ENCODE measurements at places on chromosomes 1 and 21.
A peak's percentile ranks its signal among the peaks of the same experiment; 100 is the strongest.

- DNase-seq = no peak
These were observed 15.3 kb downstream of the CFAP74 start for GRCh38 chr1:1988061-1988945.

- DNase-seq = no peak
These were observed 790 bp downstream of the DNAJC6 start for GRCh38 chr1:65310078-65310587.

GRCh38 chr1:35629051-35629450, 12.3 kb downstream of the PSMB2 start:
- no peak for DNase-seq

GRCh38 chr1:970973-971730, 4.9 kb downstream of the PLEKHN1 start:
- no peak for DNase-seq

- DNase-seq = no peak
These were observed 6.1 kb downstream of the DMRTB1 start for GRCh38 chr1:53465023-53465957.

DNA sequence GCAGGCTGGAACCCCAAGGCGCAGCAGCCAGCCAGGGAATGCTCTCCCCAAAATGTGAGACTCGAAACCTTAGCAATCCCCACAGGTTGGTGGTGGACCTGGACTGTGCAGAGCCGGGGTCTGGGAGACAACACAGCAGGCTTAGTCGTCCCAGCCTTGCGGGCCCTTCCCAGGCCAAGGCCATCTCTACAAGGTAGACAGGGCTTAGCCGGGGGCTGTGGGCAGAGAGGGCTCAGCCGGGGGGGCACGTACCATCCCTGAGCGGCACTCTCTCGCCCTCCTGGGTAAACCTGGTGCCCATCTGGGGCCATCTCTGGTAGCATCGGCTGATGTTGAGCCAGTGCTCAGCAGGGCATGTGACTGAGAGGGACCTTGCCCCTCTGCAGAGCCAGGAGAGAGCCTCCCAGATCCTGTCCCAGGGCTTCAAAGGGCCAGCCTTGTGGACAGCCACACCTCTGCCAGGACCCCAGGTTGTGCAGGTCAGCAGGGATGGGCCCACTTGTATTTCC, 2.2 kb upstream of the ACTRT2 start:
- DNase-seq = no peak

- DNase-seq = peak; percentile 37
These were observed 103.2 kb upstream of the JUN start for GRCh38 chr1:58887059-58887458.

- no peak for DNase-seq
These were observed 262.3 kb downstream of the FAF1 start for GRCh38 chr1:50697440-50698421.

DNA sequence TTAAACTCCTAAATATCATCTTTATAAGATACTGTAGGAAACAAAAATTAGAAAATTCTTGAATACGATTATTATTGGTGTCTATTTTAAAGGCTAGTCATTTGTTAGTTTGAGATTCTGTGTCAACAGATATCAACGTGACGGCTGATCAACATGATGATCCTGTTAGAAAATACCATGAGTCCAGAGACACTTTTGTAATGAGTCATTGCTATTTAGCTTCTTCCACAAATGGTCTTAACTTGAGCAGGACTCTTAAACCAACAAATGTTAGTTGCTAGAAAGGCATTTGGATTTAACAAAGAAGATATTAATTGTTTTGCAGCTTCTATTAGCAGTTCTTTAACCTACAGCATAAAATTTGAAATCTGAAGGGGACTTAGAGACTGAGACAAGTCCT, 131.2 kb downstream of the TGFB2 start:
- DNase-seq = no peak

DNA sequence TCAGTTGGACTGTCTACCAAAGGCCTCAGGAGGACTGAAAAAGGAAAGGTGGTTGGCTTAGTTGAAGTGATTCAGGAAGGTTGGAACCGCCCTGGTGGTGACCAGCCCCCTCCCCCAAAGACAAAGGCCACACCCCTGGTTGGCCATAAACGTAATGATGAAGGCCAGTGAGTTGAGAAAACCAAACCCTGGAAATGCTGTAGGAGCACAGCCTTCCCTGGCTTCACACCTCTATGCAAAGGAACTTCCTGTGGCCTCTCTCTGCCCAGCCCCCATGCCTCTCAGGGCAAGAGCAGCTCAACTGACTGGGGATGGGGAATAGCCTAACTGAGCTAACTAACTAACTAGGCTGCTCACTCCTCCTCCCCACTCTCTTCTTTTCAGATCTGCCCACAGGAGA, 90.4 kb downstream of the NPHP4 start:
- no peak for DNase-seq

DNA sequence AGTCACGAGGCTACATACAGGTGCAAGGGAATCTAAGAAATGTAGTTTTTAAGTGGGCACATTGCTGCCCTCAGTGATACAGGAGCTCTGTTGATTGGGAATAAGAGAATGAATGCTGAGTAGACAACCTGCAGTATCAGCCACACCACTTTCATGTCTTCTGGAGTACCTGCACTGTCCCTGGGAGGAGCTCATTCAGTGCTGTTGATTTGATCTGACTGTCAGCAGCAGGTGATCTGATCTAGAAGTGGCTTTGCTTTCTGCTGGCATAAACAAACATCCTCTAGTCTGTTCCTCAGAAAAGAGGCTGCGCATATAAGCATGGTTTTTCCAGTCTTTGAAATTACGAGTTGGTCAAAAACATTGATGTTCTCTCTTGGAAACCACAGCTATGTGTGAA, 35.5 kb upstream of the LRRC52 start:
- no peak for DNase-seq

GRCh38 chr1:219472596-219472995, 140.3 kb downstream of the ZC3H11B start:
- no peak for DNase-seq

- no peak for DNase-seq
These were observed 3.8 kb downstream of the NR0B2 start for GRCh38 chr1:26909951-26910342.

GRCh38 chr1:43564551-43565348, 34.1 kb downstream of the PTPRF start:
- DNase-seq = no peak

DNA sequence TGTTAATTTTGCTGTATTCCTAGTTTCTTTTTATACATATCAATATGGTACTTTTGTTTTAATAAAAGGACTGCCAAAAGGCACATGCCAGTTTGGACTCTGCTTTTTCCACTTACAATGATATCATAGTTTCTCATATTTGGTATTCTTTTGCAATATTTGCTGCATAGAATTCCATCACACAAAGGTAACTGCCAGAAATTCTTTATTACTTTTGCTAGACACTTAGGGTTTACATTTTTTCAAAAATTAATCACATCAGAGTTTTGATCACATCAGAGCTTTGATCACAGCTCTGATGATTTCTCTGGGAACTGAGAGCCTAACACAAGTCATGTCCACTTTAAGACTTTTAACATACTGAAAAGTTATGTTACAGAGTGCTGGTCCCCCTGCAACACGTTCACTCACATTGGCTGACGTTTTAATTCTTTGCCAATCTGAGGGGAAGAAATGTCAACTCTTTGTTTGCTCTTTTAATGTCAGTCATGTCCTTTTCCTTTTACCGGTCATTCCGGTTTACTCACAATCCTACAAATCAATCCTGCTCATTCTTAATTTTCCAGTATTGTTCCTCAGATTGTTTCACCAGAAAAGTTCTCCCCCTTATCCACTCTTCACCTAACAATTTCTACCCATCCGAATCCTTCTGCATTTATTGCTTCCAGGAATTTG, 1.1 kb upstream of the CD46 start:
- DNase-seq = no peak

GRCh38 chr1:117537291-117537920, 68.4 kb upstream of the TENT5C start:
- no peak for DNase-seq

DNA sequence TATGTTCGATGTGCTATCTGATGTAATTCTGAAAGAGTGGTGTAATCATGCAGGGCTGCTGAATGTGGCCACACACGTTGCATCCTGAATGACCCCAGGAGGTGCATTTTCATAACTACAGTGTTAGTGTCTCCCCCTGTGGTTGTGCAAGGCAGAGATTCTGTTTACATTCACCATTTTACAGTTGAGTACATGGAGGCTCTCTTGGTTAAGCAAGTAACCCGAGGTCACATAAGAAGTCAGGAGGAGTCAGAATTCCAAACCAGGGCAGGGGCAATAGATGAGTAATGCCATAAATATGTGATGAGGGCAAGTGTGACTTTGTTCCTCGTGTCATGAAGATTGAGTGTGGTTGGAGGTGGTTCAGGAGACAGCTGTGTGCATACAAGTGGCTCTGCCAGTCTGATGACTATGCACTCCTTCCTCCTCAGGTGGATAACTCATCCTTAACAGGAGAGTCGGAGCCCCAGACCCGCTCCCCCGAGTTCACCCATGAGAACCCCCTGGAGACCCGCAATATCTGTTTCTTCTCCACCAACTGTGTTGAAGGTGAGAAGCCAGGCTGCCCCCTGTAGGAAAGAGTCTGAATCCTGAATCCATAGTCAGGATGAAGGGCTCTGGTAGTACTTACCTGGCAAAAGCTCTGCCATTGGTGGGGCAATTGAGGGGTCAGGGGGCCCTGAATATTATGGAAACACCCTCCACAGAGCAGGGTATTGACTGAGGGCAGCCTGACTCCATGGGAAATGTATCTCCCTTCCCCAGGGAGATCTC, 9.3 kb downstream of the ATP1A2 start:
- peak; percentile 58 for DNase-seq

- no peak for DNase-seq
These were observed 61.6 kb downstream of the S100B start for GRCh38 chr21:46543306-46543705.

DNA sequence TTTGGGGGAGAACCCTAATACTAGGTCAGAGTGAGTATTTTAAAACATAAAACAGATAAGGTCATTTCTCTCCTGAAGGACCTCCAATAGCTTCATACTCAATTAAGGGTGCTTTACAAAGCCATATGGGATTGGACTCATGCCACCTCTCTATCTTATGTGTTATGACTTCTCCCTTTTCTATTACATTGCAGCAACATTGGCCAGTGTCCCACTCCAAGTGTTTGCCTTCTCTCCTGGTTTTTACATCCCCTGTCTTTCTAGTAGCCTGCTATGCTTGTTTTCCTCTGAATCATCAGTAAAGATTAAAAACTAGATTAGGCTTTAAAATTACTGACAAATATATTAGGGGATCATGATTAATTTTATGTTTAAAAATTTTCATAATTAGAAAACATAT, 66.6 kb downstream of the SCMH1 start:
- no peak for DNase-seq

Measured in stromal cell of bone marrow (primary cell).